ENCODE measurements at places on chromosomes 13 and 19. TPM values are rescaled to one million over a fixed set of nuclear protein-coding genes. Genes with fewer than 3 reads are reported as not detected.

SIGLECL1 gene
- total RNA-seq, result not detected

MBD3L3 gene
- not detected for total RNA-seq

SPRED3 gene
- 6.0 TPM for total RNA-seq

NLRP4 gene
- not detected for total RNA-seq

TMEM150B gene
- not detected for total RNA-seq

HIPK4 gene
- total RNA-seq, result not detected

NCAN gene
- 0.07 TPM for total RNA-seq

UPF3A gene
- total RNA-seq, result 46.8 TPM

ZNF615 gene
- total RNA-seq, result 7.5 TPM

UHRF1 gene
- total RNA-seq, result 118 TPM

CLEC4G gene
- total RNA-seq, result not detected

ZNF628 gene
- 6.9 TPM for total RNA-seq

ZNF682 gene
- 9.1 TPM for total RNA-seq

GPR18 gene
- 2.8 TPM for total RNA-seq

All from activated CD4-positive, alpha-beta memory T cell treated with anti-CD3 and anti-CD28 coated beads for 36 hours (primary cell).